ENCODE measurements at places on chromosomes 12 and 14.

DNA sequence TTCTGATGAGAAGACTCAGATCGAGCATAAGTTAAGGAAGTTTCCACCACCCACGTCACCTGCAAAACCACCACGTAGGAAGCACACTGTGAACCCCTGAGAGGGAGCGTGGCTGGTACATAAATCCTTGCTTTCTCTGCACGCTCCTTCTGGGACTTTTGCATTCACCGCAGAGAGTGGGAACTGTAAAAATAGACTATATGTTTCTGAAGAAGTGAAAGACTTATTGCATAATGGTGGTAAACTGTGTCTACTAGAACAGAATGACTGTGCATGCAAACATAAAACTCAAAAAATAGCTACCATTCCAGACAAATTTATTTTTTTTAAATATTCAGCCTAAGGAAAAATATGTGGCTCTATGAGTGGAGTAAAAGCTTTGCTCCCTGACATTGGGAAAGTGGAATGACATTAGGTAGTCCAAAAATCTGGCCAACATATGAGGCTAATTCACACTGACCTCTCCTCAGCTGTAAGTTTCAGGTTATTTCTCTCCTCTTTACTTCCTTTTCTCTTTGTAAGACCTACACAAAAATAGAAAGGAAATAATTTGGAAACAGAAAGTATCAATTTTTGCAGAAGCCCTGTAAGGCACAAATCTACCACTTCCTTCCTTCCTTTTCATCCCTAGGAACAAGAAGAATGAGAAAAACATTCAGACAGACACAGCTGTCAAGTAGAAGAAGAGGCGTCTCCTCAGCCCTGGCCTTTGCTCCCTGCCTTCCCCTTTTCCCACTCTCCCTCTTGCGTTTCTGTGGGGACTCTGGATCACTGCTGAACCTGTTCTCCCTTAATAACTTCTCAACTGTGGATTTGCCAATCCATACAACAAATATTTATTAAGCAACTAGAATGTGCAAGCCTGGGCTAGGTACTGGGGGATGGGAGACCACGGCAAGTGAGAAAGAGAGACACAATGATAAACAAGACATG, 264.3 kb upstream of the FOXN3 start:
- peak; percentile 22 for DNase-seq

DNA sequence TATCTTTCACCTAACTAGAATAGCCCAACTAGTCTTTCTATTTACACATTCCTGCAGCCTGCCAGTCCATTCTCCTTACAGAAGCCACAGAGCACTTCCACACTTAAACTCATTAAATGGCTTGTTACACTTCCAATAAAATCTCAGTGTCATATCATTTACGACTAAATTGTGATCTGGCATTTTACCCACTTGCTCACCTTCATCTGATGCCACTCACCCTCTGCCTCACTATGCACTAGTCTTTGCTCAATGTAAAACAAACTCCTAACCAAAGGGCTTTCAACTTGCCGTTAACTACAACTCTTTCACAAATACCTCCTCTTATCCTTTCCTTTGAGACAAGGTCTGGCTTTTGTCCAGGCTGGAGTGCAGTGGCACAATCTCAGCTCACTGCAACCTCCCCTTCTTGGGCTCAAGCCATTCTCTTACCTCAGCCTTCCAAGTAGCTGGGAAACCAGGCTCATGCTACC, 24.1 kb downstream of the YAF2 start:
- no peak for DNase-seq

DNA sequence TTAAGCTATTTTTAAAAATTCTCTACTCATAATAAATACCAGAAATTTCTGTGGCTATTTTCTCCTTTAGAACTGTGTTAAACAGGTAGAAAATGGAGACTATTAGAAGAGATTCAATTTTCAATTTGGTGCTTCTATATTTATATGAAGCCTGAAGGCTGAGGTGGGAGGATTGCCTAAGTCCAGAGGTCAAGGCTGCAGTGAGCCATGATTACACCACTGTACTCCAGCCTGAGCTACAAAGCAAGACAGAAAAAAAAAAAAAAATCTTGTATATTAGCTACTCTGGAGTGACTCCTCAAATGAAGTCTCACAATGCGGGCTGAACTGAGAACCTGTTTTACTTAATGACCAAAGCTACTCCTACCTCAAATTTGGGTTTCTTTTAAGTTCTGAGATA, 9.8 kb upstream of the DPF3 start:
- no peak for DNase-seq

DNA sequence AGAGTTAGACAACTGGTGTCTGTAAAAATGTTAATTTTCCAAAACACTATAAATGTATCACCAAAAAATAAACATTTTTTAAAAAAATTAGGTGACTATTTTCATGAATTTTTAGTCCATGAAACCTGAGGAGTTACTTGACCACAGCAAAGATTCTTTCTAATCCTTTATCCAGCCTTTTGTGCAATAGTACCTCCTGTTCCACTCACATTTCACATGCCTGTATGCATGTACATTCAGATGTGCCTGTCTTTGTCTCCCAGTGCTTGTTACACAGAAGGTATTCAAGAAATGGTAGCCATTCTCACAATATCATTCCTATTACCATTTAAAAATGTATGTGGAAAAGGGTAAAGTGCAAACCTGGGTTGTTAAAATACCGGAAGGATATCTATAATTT, 857.0 kb downstream of the DIO2 start:
- DNase-seq = no peak

DNA sequence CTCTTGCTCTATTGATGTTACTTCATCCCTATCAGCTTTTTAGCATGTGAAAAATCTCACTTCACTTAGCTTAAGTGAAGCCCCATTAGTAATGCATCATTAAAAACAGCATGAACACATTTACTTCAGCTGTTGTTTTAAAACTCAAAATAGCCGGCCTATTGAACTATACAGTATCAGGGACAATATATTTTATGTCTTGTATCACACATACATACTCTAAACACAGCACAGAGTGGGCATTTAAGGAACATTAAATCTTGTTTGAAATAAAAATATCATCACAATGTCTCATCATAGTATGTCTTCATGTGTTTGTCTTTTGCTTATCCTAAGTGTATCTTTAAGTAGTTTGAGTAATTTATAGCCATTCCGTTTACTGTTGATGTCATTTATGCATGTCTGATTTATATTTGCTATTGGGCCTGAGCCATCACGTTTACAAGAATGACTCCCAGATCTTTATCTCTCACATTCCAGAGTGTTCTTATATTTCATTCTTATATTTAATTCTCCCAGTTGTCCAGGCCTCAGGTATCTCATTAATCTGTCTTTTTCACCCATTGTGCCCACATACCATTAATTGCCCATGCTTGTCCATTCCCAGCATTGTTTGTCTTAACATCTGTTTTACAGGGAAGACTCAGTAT, 57.5 kb downstream of the ARHGAP5 start:
- no peak for DNase-seq

GRCh38 chr12:118061011-118061872, at the start of gene WSB2:
TSS of gene WSB2 (minus strand) at chr12:118061179. CDS start at chr12:118061048, 131 bp downstream.
- peak; percentile 40 for DNase-seq

DNA sequence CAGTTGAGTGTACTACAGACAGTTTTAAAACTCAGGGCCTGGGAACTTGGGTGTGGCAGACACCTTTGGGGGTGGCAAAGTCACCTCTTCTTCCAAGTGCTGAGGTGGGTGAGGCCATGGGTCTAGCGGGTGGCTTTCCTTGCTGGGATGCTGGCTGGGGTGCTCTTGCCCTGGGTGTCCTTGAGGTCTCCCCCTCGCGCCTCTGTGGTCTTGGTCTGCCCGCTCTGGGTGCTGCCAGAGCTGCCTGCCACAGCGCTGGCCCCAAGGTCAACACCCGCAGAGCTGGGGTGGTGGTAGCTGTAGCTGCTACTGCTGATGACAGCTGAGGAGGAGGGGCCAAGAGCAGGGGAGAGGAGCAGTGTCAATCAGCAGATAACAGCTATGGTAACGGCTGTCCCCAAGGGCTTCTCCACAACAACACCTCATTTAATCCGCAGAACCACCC, 6.8 kb downstream of the KRT74 start:
- DNase-seq = peak; percentile 77

DNA sequence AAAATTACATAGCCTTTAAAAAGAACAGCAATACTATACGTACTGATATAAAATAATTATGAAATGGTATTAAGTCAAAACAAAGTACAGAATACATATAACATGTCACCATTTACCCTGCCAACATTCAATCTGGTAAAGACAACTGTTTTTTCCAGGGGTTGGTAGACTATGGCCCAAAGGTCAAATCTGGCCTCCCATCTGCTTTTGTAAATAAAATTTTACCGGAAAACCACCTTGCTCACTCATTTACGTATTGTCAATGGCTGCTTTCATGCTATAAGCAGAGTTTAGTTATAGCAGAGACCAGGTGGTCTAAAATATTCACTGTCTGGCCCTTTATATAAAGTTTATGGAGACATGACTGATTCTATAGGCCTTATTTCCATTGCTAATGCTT, 14.0 kb downstream of the CEP290 start:
- DNase-seq = no peak

- no peak for DNase-seq
These were observed 110.5 kb downstream of the TGFB3 start for GRCh38 chr14:75871181-75871880.

DNA sequence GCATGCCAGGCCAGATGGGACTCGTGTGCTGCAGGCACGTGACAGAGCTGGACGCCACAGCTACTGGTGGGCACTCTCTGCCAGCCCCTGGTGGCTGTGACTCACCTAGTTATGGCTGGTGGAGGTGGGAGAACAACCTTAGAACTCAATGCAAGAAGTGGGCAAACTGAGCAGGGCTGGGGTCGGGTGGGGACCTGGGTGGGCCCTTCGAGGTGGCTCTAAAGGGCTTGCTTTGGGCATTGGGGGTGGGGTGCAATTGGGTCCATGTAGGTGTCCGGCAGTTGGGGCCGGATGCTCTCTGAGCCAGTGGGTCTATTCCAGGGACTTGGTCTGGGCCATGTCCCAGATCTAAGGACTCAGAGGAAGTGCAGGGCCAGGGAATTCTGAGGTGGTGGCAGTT, 5.1 kb upstream of the SERPINA12 start:
- no peak for DNase-seq

GRCh38 chr14:86055512-86056075, 525.6 kb downstream of the FLRT2 start:
- no peak for DNase-seq
